ENCODE measurements at places on chromosomes 11 and 22.

DNA sequence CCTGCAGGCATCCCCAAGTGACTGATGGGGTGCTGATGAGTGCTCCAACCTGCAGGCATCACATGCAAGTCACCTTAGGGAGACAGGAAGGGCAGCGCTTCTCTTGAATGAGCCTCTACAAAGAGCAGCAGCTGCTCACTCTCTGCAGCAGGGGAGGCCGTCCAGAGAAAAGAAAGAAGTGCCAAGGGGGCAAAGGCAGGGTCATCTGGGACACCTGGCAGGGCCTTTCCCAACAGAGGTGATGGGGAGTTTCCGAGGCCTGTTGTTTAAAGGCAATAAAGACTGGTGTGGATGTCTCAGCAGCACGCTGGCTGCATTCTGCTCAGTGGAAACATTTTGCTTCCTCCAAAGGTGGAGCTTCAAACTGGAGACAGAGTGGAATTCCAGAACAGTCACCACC is 113.7 kb downstream of the ETS1 start:
- no peak for DNase-seq

GRCh38 chr11:69524291-69524882 is 42.9 kb downstream of the LINC01488 start:
- DNase-seq = no peak

- DNase-seq = no peak
These were observed 614 bp upstream of the ASCL2 start for GRCh38 chr11:2271077-2271326.

GRCh38 chr11:13118194-13118593 is 109.1 kb downstream of the RASSF10 start:
- peak; percentile 62 for DNase-seq

GRCh38 chr11:97972731-97973130 is 1048.0 kb upstream of the CNTN5 start:
- DNase-seq = no peak

Data from fibroblast of skin of left quadriceps (primary cell).